WTC11 (cell line): ENCODE measurements at places on chromosomes 13 and 19. TPM values are rescaled to one million over a fixed set of nuclear protein-coding genes. Genes with fewer than 3 reads are reported as not detected.

DNA sequence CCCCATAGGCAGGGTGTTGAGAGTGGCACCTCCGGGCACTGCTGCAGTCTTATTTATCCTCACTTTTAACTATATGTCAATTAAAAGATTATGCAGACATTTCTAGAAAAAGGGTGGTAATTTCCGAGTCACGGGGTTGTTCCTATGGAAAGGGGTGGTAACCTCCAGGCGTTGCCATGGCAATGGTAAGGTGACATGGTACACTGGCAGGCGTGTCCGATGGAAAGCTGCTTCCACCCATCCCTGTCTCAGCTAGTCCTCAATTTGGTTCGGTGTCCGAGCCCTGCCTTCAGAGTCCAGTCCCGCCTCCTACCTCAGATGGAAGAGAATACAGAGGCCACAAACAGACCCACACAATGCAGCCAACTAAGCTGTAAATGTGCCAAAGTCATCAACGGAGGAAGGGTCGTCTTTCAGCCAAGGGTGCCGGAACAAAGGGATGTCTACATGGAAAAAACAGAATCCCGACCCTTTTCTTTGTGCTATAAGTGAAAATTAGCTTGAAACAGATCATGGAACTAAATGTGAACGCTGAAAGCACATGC, 72.6 kb upstream of the C13orf46 start:
- DNase-seq, result no peak

Gene NCLN
- total RNA-seq, result 99.9 to 113 TPM (median 105 TPM) in 3 replicates

- DNase-seq, result peak; percentile 49
These were observed 534 bp downstream of the STK24 start for GRCh38 chr13:98576200-98576945.

- no peak for DNase-seq
These were observed 14.3 kb downstream of the HNRNPM start for GRCh38 chr19:8459095-8459494.

Gene NCAN
- total RNA-seq, result 1.9 to 3.0 TPM (median 2.5 TPM) in 3 replicates

- no peak for DNase-seq
These were observed 10.1 kb downstream of the YIPF2 start for GRCh38 chr19:10918359-10918758.

GRCh38 chr19:54875506-54875905, 1.5 kb downstream of the FCAR start:
- no peak for DNase-seq

Gene MEDAG
- 1.9 to 2.4 TPM (median 2.1 TPM) in 3 replicates for total RNA-seq
